ENCODE measurements at places on chromosomes 5 and 9.

- DNase-seq = peak; percentile 97
These were observed 9.8 kb downstream of the LURAP1L start for GRCh38 chr9:12784461-12785259.

DNA sequence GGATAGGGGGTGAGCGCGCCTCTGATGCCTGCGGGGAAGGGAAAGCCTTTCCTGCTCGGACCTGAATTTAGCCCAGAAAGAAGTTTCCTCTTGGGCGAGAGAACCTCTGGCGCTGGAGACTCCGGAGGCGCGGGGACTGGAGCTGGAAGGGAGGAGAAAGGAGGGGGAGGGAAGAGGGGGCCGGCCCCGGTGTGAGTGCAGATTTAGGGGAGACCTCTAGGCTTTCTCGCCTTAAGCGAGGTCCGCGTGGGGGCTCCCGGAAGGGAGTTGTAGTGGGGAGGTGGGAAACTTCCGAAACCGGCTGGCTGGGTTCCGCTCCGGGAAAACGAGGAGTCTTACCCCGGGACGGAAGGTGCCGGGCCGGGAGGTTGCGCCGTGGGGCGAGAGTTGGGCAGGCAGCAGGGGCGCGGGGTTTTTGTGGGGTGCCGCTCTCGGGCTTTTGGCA is 1.3 kb downstream of the PCSK5 start:
- no peak for DNase-seq

DNA sequence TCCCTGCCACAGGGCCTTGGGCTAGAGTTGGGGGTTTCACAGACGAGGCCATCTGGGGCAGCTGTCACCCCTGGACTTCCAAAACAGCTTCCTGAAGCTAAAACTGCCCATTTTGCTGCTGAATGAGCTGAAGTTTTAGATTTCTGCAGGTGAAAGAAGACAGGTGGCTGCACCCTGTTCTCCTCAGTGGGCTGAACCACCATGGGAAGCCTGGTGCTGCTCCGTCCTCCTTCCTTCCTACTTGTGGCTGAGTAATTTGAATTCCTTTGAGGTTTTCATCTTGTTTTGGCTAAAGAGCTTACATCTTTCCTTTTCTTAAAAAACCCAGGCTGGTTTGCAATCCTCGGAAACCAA is 5.3 kb downstream of the NKD2 start:
- no peak for DNase-seq

DNA sequence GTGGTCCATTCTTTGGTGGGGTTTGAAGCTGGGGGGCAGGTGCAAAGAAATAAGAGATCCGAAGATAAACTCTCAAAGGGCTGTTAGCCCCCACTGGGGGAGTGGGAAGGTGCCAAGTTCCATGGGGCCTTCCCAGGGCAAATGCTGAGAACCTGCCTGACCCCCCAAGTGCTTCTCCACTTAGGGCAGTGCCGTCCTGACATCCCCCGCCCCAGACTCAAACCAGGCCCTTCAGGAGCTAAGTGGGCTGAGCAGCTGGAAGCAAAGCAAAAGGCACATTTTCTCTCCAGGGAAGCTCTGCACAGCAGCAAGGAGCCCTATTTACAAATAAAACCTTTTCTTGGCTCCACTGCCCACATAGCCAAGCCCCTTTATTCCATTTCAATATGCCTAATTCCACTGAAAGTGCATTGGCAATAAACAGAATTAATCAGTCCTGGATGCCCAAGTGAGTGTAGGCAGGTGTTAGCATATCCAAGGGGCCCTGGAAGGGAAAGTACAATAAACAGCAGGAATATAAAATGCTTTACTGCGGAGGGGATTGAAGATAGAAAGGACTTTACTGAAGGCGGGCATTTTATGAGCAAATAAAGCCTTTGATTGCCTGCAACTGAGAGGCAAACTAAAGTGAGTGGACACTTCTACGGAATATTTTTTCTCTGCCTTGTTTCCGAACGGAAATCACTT is 44.6 kb downstream of the WHRN start:
- no peak for DNase-seq

GRCh38 chr9:131545003-131545785 is at the start of gene PRRT1B:
PRRT1B (plus strand) TSS chr9:131545523; CDS start chr9:131545616, 93 bp downstream.
- no peak for DNase-seq

DNA sequence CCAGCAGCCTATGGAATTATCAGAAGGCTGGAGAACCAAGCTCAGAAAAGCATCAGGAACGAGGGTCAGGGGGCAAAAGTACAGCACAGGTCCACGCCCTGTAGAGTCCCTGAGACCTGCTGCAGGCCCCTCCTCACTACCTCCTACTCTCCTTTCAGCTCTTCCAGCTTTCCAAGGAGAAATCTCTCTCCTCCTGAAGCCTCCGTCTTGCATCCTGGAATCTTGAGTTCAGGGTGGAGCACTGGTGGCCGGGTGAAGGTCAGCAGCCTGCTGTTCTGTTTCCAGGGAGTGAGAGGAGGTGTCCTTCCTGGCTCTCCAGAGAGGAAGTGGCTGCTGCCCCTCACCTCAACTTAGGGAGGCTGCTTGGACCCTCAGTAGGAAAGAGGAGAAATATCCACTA is 342.3 kb downstream of the ZSWIM6 start:
- DNase-seq = no peak

DNA sequence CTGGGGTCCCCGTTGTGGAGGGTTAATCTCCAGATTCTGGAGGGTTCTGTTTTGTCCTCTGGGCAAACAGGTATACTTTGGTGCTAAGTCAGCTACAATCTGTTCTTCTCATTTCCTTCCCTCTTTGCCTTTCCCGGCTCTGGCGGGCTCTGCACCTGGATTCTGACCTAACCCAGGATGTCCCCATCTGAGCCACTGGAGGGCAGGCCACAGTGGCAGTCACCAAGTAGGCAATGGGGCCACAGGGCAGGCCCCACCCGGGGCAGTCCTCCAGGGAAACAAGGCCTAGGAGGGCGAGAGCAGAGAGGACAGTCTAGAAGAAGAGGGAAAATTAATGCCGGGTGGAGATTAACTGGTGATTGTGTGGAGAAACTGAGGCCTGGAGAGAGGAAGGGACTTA is 40.4 kb upstream of the HRH2 start:
- DNase-seq = no peak
